ENCODE measurements at places on chromosomes 2 and 18. TPM values are rescaled to one million over a fixed set of nuclear protein-coding genes. Genes with fewer than 3 reads are reported as not detected.

QPCT gene
- 4.8 TPM for total RNA-seq

ANKRD53 gene
- total RNA-seq: not detected

TBR1 gene
- total RNA-seq: not detected

ERCC3 gene
- total RNA-seq: 47.0 TPM

COL3A1 gene
- 450 TPM for total RNA-seq

DNA sequence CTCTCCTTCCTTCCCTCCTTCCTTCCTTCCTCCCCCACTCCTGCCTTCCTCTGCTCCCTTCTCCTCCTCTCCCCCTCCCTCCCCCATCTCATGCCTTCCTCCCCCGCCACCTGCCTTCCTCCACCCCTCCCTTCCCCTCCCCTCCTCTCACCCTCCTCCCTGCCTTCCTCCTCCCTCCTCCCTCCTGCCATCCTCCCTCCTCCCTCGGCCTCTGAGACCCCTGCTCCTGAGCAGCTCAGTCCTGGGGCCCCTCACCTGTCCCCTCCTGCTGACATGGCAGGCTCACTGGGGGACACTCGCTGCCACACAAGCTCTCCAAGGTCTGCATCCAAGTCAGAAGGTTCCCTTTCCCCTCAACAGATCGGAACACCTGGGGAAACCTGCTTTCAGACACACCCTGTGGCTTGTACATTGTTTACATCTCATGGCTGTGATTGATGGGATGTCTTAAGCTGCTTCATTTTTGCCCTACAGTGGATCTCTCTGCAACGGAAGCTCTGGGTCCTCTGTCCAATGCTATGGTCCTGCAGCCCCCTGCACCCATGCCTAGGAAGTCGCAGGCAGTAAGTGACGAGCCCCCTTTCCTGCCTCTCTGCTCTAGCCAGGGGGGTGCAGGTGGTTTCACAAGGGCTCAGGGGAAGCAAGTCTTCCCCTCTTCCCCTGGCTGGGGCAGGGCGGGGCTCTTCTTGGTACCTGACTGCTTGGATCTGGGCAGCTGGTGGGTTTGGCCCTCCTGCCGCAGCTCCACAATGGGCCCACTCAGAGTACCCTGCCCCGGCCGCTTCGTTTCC, 22.9 kb downstream of the ITGB1BP1 start:
- DNase-seq: no peak

DNA sequence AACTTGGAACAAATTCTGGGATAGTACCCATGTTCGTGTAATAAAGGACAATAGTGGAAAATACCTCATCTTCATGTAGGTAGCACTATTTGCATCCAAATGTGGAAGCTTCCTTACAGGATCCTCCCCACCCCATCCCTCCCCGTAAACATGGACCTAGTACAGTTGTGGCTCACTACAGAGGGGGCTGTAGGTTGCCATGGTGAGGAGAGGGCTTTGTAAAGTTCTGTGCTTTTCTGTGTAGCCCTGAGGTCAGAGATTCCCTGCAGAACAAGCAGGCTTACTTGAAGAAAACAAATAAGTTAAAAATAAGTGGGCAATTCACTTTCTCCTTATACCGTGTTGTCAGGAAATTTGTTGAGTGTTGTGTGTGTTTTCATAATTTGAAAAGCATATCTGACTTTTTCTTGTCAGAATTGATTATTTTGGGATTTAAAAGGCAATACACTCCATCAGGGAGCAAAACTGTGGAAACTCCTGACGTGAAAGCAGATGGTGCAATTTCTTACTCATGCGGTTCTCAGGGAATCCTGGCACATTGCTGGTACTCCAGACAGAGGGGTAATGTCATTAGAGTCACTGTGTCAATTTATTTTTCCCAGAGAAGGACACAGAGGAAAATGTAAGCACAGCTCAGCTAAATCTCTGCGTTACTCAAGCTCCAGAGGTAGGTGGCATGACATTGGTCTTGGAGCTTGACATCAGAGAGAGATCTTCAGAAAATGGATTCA, 174.2 kb upstream of the LHCGR start:
- no peak for DNase-seq

GRCh38 chr2:231258701-231259100, 60.3 kb downstream of the ARMC9 start:
- DNase-seq: no peak

- DNase-seq: no peak
These were observed 430.8 kb downstream of the SETBP1 start for GRCh38 chr18:45111502-45111848.

GRCh38 chr2:127134833-127135830, 28.2 kb upstream of the BIN1 start:
- DNase-seq: no peak
